ENCODE measurements at places on chromosomes 3 and 15.

DNA sequence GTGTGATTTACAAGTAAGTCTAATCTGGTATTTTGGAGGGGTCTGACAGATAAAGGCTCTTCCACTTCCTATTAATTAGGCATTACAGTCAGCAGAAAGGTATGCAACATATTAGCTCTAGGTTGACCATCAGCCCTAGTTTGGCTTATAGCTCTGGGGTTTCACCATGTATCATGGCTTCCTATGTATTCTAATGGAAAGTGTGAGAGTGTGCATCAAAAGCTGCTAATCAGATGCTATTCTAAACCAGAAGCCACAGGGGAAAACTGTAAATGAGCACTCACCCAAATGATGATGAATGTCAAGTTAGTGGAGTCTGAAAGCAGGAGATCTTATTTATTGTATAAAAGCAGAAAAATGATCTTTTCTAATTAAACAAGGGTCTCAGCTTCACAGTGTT is 149.2 kb upstream of the MITF start:
- DNase-seq = no peak

DNA sequence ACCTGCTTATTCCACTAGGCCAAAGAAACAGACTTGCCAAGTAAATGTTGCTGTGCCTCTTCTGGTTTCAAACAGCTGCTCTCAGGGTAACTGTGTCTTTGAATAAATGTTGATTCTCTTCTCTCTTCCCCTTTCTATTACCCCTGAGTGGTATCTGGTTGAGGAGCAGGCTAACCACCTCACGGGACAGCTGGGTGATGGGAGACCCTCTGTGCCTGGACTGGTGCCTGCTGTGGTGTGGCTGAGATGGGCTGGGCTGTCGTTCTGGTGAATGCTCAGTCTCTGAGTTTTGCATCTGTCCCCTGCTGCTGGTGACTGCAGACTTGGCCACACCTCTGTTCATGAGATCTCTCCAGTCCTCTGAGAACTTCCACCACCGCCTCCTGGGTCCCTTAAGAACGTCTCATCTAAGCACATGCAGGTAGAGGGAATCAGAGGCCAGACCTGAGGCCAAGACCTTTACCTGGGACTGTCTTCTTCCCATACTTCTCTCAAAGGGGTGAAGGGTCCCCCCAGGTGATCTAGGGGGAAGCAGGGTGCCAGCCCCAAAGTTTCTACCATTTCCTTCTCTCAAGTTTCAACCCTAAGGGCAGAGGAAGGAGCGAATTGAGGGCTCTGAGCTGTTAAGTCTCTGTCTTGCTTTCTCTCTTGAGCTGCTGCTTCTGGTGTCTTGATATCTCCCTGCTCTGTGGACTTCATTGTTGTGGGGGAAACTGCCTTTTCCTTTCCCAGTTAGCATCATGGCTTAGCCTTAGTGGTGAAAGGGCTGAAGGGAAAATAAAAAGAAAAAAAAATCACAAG is 252.9 kb downstream of the EBLN2 start:
- DNase-seq = no peak

- no peak for DNase-seq
These were observed 26.3 kb downstream of the FBXO22 start for GRCh38 chr15:75929799-75930565.

- DNase-seq = no peak
These were observed 2.7 kb upstream of the GOLGB1 start for GRCh38 chr3:121752261-121752660.

DNA sequence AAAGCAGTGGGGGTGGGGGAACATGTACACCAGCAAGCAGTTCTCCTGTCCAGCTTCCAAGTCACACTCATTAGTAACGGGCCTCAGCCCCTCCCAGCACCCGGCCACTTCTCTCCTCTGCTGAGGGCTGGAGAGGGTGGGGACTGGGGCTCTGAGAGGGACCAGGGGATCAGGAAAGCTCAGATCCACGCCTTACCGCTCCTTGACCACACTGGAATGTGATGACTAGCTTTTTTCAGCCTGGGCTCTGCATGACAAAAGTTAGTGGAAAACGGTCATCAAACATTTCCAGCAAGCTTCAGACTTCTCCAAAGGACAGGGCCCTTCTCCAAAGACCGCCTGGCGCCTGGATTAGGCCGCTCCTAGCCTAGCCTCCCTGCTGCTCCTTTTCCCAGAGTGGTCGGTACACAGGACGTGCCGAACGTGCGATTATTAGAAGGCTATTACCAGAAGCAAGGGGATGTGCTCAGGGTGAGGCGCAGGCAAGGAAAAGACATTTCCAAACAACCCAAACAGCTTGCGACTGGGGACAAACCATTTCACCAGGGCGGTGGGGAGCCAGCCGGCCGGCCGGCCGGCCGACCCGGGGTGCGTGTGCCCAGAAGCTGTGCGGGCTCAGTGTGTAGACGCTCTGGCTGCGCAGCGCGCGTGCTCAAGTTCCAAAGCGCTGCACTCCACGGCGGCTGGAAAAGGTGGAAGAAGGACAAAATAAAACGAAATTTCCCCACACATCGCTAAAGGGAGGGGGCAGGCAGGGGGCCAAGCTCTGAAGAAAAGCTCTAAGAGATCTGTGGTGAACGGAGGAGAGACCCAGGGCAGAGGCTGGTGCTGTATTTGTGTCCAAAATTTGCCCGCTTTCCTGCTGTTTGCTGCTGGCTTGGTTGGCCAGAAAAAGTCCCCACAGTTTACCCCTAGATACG is 51.0 kb upstream of the SSR3 start:
- no peak for DNase-seq

GRCh38 chr15:63146684-63147083 is 10.6 kb downstream of the RPS27L start:
- DNase-seq = no peak

GRCh38 chr15:91694831-91695210 is 158.7 kb upstream of the SLCO3A1 start:
- DNase-seq = no peak

DNA sequence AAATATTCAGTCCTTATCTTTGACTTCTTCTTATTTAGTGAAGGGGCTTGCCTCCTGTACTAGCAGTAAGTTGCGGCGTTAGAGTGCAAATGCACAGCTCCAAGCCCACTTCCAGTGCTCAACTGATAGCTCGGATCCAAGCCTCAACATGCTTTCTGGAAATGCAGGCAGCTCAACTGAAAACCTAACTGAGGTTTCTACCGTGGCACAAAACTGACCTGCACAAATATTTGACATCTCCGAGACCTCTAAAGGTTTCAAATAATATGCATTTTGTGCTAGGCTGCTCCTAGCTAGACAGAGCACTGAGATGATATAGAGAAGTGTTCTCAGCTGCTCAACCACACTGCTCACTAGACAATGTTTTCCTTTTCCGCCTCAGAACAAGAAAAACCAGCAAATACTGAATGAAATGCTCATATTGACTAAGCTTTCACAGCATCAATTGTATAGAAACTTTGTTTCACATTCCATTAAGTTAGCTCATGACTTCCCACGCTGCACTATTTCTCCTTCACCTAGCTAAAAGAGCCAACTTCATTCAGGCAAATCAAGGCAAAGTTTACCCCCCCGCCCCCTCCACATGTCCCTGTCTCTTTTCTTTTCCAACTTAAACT is 822 bp downstream of the ZNF385D start:
- no peak for DNase-seq

DNA sequence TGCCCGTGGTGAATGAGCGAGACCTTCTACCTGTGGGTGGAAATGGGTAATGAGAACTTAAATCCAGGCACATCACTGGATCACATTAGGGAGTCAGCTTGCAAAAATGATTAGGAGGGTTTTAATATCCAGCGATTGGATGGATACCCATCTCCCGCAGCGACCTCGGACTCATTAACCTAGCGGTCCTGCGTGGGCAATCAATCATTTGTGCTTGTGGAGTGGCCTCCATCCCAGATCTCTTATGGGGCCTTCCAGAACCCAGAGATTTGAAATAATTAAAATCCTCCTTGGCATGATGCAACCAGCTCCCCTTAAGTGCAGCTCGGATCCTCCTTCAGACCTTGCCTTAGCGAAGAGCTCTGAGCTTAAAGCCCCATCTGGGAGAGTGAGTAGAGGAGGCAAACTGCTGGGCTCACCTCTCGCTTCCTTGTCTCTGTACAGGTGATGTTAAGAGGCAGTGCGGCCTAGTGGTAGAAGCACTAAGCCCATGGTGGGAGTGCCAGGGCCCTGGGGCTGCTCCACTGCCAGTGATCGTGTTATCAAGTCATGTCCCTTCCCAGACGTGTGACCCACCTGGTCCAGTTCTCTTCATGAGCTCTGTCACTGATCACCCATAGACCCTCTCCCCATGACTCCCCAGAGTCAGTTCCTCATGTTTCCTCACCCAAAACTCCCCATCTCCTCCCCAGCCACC is 285.2 kb upstream of the TLE3 start:
- DNase-seq = no peak

DNA sequence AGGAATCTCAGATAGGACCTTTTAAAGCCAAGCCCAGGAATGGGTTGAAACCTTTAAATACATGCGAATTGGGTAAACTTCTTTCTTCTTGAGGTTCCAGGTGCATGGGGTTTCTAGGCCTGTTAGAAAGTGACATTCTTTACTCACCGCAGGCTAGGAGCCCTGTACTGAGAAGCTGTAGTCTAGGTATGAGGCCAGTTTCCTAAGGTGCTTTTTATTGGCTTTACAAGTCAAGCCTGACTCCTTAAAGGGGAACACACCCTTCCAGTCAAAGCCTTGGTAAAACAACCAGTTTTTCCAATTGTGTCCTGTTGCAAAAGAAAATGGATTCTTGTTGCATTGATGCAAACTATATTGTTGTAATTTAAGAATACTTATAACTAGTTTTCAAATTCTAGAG is 76.1 kb upstream of the ATP11B start:
- no peak for DNase-seq

- no peak for DNase-seq
These were observed 1.9 kb upstream of the DPH6 start for GRCh38 chr15:35547775-35548364.

DNA sequence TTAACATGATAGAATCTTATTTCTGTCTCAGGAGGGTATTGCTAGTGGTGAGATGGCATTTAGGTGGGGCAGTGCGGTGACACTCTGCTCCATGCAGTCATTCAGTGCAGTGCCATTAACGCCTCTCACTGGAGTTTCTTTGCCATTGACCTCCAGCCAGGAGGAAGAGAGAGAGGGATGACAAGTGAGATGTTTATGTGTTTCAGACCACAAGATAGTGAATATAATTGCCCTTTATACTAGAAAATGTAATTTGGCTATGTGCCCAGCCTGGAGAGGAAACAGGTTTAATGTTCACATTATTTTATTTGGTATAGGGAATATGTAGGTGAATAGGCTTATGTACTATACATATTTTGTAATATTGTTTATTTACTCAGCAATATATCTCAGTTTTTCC is 84.5 kb downstream of the ZIC1 start:
- no peak for DNase-seq

- DNase-seq = no peak
These were observed 123.6 kb upstream of the GALNT15 start for GRCh38 chr3:16050641-16051467.

GRCh38 chr3:126292318-126293070 is 64.7 kb downstream of the KLF15 start:
- no peak for DNase-seq

GRCh38 chr3:71725271-71725991 is at the start of gene EIF4E3:
TSS of gene EIF4E3 (minus strand) at chr3:71725402. CDS start at chr3:71725367, 35 bp downstream.
- DNase-seq = peak; percentile 1

DNA sequence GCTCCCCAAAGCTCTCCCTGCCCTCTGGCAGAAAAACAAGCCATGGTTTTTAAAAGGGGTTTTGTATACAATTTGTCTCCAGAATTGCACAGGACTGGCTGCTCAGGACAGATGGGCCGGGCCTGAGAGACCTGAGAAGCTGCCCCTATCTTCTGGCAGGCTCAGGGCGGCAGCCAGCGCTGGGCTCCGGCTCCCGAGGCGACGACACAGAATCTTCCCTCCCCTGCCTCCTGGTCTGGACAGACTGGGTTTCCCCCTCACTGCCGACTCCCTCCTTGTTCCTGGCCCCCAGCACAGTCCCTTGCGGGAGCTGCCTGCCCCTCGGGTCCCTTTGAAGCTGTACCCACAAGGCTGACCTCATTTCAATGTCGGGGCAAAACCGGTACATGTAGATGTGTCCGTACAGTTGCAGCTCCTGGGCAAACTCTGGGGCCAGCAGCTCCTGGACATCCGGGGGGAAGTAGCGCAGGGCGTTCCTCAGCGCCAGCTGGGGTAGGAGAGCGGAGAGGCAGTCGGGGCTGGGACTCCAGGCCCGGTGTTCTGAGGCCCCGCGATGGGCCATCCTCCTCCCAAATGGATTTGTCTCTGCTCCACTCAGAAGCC is 7.2 kb downstream of the UROC1 start:
- DNase-seq = no peak

GRCh38 chr3:16304061-16305010 is 39.3 kb downstream of the OXNAD1 start:
- no peak for DNase-seq

- DNase-seq = no peak
These were observed 1.5 kb upstream of the SKIL start for GRCh38 chr3:170355738-170356595.

DNA sequence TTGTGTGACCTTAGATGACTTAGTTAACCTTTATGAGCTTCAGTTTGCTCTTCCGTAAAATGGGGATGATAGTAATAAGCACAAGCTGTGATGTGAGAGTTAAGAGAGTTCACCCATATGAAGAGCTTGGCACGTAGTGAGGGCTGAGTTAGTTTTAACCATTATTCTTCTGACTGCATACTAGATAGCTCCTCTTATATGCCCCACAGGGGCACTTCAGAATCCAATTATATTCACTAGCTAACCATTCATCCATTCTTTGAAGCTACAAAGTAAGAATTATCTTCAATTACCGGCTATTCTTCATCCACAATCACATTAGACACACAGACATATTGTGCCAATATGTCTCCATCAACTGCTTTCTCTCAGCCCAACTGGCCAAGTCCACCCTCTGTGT is 159.0 kb upstream of the STT3B start:
- peak; percentile 72 for DNase-seq

GRCh38 chr3:64905906-64906410 is 218.2 kb upstream of the ADAMTS9 start:
- DNase-seq = no peak

GRCh38 chr3:149330609-149331331 is 2.7 kb downstream of the TM4SF18 start:
- DNase-seq = peak; percentile 81

DNA sequence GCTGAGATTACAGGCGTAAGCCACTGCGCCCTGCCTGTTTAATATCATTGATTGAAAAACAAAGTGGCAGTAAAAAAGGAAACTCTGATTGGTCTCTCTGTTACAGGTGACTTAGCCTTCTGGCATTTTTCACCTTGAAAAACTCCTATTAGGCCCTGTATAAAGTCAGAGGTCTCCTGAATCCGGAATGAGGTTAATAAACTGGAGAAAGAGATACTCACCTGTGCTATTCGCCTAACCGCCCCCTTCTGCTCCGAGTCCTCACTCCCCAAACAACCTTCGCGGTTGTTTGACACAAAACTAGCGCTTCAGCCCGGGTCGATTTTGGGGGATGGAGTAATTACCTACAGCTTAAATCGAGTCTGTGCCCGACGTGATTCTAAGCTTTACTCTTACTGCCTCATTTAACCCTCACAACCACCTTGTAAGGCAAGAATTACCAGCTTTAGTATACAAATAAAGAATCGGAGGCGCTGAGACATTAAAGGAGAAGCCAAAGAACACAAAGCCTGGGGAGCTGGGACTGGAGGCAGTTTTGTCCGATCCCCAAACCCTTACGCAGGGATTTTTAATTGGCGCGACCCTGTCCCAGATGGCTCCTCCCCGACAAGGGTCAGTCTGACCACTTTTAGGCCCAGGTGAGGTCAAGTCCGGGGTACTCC is 441 bp downstream of the CEP70 start:
- no peak for DNase-seq

- DNase-seq = no peak
These were observed 107.4 kb upstream of the SLC4A7 start for GRCh38 chr3:27591312-27592210.

- DNase-seq = no peak
These were observed 18.0 kb downstream of the PDIA5 start for GRCh38 chr3:123084738-123085237.

- no peak for DNase-seq
These were observed 60.4 kb downstream of the UQCC5 start for GRCh38 chr3:52596658-52597265.

Measured in NCI-H1436 (cell line).